ENCODE measurements at places on chromosomes 1 and 21. TPM values are rescaled to one million over a fixed set of nuclear protein-coding genes. Genes with fewer than 3 reads are reported as not detected.

ADAMTSL4 gene
- 0.24 TPM for polyA plus RNA-seq

S100A10 gene
- polyA plus RNA-seq = 855 TPM

IGSF5 gene
- polyA plus RNA-seq = not detected

- H3K27ac ChIP-seq = no peak overlapping the region
- H3K27me3 ChIP-seq = no peaks in the 10 kb centered on the region
- H3K36me3 ChIP-seq = no peaks in the 10 kb centered on the region
- H3K4me3 ChIP-seq = no peak overlapping the region
- no peaks in the 10 kb centered on the region for H3K4me1 ChIP-seq
Observed at GRCh38 chr1:151273924-151274466, 8.1 kb upstream of the ZNF687 start.

DNA sequence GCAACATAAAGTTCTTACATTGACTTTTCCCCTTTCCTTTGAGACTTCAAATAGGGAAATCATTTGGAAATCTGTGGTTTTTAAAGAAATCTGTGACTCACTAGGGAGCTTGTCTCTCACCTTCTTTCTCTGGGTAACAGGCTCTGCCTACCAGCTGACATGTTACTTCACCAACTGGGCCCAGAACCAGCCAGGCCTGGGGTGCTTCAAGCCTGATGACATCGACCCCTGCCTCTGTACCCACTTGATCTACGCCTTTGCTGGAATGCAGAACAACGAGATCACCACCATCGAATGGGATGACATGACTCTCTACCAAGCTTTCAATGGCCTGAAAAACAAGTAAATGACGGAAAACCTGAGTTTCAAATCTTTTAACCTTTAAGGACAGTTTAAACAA, 9.2 kb upstream of the CHIA start:
- H3K4me1 ChIP-seq = no peaks in the 10 kb centered on the region
- H3K4me3 ChIP-seq = no peak overlapping the region
- no peak overlapping the region for H3K27ac ChIP-seq
- H3K27me3 ChIP-seq = no peaks in the 10 kb centered on the region

DNA sequence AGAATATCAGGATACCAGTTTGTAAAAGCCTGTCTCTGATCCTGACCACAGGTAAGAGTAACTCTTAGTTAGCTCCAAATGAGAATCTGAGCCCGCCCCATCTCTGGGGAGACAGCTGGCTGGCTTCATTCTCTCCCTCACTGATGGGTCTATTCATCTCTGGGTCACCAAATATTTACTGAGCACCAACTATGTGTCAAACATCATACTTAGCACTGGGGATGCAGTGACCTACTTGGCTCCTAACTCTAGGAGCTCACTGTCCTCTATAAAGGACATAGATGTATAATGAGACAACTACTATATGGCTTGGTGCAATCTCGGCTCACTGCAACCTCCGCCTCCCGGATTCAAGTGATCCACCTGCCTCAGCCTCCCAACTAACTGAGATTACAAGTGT, 29.8 kb upstream of the BCL10 start:
- peaks cover 8% of the 10 kb centered on the region for H3K4me1 ChIP-seq
- H3K27ac ChIP-seq = no peak overlapping the region
- no peaks in the 10 kb centered on the region for H3K36me3 ChIP-seq
- peaks cover 12% of the 10 kb centered on the region for H3K27me3 ChIP-seq

DNA sequence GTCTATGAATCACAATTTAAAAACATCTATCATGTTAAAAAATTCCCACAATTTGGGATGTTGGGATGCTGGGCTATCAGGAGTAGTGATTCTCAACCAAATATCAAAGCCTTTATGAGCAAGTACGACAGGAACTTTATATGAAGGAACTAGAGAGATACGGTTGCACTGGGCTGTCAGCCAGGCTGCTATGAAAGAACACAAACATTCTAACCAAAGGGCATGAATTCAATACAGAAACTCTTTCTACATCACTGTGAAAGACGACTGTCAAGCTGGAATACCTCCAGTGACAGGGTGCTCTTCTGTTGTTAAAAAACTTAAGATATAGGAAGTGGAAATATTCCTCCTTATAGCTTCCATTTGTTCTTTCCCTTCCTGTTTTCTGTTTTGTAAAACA, 9.8 kb downstream of the CACNA1E start:
- H3K4me3 ChIP-seq = no peak overlapping the region
- H3K27ac ChIP-seq = no peak overlapping the region
- no peaks in the 10 kb centered on the region for H3K4me1 ChIP-seq
- H3K27me3 ChIP-seq = no peaks in the 10 kb centered on the region
- H3K36me3 ChIP-seq = no peaks in the 10 kb centered on the region
- DNase-seq = no peak

UBL4B gene
- polyA plus RNA-seq = not detected

DNA sequence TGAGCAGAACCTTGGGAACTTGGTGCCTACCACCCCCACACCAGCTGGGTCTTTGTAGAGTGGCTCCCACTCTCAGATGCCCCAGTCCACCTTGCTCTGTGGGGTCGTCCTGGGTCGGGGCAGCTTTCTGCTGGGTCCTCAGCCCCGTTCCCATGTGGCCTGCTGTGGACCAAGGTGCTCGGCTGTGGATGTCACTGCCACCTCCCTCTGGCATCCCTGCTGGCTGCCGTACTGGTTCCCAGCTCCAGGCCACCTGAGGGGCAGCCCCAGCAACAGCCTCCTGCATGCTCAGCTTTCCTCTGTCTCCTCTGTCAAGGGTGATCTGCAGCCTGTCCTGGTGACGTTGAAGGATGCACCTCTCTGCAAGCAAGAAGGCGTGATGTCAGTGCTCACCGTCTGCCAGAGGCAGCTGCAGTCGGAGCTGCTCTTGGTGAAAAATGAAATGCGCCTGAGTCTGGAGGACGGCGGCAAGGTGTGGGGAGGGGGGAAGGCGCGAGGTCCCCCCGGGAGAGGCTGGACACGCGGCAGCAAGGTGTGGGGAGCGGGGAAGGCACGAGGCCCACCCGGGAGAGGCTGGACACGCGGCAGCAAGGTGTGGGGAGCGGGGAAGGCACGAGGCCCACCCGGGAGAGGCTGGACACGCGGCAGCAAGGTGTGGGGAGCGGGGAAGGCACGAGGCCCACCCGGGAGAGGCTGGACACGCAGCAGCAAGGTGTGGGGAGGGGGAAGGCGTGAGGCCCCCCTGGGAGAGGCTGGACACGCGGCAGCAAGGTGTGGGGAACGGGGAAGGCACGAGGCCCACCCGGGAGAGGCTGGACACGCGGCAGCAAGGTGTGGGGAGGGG, 45.9 kb upstream of the DIP2A start:
- DNase-seq = no peak
- no peaks in the 10 kb centered on the region for H3K4me1 ChIP-seq
- H3K36me3 ChIP-seq = peaks cover 7% of the 10 kb centered on the region
- H3K27ac ChIP-seq = no peak overlapping the region

NBPF3 gene
- 4.2 TPM for polyA plus RNA-seq

GRCh38 chr1:241536304-241536703, 4.1 kb downstream of the KMO start:
- peaks cover 5% of the 10 kb centered on the region for H3K4me1 ChIP-seq
- no peak overlapping the region for H3K27ac ChIP-seq
- H3K27me3 ChIP-seq = no peaks in the 10 kb centered on the region
- H3K4me3 ChIP-seq = no peak overlapping the region

DNA sequence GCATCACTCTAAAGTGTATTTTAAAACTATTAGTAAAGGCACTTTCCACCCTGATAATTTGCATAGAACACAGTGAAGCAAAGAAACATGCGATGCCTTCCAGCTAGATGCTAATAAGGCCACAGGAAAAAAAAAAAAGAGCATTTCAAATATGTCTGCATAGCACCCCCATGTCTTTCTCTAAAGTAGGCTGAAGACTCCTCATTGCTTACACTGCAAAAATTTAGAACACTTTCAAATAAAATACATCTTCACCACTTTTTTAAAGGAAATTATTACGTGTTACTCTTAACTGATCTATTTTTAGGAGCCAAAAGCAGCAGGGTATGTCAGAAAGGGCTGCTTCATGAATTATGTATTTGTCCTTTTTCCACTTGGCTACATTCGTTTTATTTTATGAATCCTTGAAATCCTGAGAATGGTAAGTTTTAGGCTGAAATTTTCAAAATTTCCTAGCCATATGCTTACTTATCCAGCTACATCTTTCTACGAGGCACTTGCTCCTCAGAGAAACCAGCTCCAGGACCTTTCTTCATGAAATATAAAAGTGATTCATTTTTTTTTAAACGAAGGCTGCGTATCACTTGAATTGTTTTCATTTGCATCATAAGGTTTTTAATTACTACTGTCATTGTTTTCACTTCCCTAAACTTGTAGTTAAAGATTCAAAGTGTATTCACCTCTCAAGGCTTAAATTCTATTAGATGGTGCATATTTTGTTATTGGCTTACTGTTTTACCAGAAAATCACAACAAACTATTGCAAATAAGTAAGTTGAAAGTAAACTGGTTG, 513.0 kb downstream of the PTPRC start:
- DNase-seq = no peak
- no peaks in the 10 kb centered on the region for H3K27me3 ChIP-seq
- no peaks in the 10 kb centered on the region for H3K4me1 ChIP-seq
- no peak overlapping the region for H3K27ac ChIP-seq
- no peak overlapping the region for H3K4me3 ChIP-seq

PLEKHA6 gene
- polyA plus RNA-seq = not detected

GRCh38 chr1:3271866-3272265, 182.6 kb upstream of the ARHGEF16 start:
- no peak overlapping the region for H3K4me3 ChIP-seq
- no peaks in the 10 kb centered on the region for H3K4me1 ChIP-seq
- no peaks in the 10 kb centered on the region for H3K36me3 ChIP-seq

PIP5K1A gene
- 13.7 TPM for polyA plus RNA-seq

GRCh38 chr1:159214149-159214760, 9.6 kb downstream of the ACKR1 start:
- H3K4me1 ChIP-seq = no peaks in the 10 kb centered on the region
- no peak overlapping the region for H3K27ac ChIP-seq
- DNase-seq = peak; percentile 26
- no peak overlapping the region for H3K4me3 ChIP-seq
- no peaks in the 10 kb centered on the region for H3K36me3 ChIP-seq
- H3K27me3 ChIP-seq = peaks cover 7% of the 10 kb centered on the region

GRCh38 chr1:36300526-36300925, 5.6 kb upstream of the SH3D21 start:
- H3K27ac ChIP-seq = no peak overlapping the region
- H3K27me3 ChIP-seq = no peaks in the 10 kb centered on the region

- no peak overlapping the region for H3K4me3 ChIP-seq
- H3K27ac ChIP-seq = no peak overlapping the region
Observed at GRCh38 chr1:86137436-86137835, 19.1 kb downstream of the COL24A1 start.

DNA sequence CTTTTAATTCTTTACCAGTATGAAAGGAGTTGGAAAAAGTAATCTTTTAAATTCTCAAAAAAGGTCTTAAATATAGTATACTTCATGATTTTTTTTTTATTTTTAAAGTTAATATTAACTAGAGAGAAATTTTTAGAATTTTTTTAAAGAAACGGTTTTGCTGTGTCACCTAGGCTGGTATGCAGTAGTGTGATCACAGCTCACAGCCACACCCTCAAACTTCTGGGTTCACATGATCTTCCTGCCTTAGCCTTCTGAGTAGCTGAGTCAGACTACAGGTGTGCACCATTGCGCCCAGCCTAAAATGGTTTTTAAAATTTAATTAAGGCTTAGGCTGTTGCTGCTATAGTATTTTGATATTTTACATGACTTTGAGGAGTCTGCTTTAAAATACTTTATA, 52.4 kb downstream of the TLCD4 start:
- no peaks in the 10 kb centered on the region for H3K36me3 ChIP-seq
- DNase-seq = no peak
- no peaks in the 10 kb centered on the region for H3K27me3 ChIP-seq
- H3K27ac ChIP-seq = no peak overlapping the region
- no peak overlapping the region for H3K4me3 ChIP-seq
- H3K4me1 ChIP-seq = no peaks in the 10 kb centered on the region

DNA sequence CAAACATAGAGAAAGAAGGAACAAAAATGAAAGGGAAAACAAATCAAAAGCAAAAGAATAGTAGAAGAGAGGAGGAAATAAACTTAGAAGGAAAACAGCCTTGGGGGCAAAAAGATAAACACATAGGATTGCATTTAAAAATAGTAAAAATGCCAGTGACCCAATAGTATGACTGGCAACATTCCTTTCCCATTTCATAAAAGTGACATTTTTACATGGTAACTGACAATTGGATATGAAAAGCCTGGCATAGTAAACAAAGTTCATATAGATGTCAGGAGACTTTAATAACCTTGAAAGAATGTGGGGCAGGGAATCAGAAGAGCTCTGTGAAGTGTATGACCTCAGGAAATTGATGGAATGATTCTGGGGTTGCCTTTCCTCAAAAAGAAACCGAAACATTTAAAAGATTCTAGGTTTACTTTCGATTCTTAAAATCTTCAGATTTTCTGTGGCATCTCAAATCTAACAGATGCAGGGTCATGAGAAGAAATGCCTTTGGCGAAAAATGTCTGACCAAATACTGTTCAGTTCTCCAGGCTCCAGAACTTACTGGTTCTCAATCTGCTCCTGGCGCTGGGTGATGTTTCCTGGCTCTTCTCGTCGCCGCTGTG, 33.7 kb downstream of the SPTA1 start:
- no peak for DNase-seq
- H3K27me3 ChIP-seq = no peaks in the 10 kb centered on the region
- no peaks in the 10 kb centered on the region for H3K4me1 ChIP-seq
- no peak overlapping the region for H3K27ac ChIP-seq
- H3K4me3 ChIP-seq = no peak overlapping the region

GRCh38 chr1:101022294-101022693, 3.3 kb downstream of the DPH5 start:
- no peak overlapping the region for H3K4me3 ChIP-seq
- no peak for DNase-seq
- H3K36me3 ChIP-seq = no peaks in the 10 kb centered on the region
- no peak overlapping the region for H3K27ac ChIP-seq

DNA sequence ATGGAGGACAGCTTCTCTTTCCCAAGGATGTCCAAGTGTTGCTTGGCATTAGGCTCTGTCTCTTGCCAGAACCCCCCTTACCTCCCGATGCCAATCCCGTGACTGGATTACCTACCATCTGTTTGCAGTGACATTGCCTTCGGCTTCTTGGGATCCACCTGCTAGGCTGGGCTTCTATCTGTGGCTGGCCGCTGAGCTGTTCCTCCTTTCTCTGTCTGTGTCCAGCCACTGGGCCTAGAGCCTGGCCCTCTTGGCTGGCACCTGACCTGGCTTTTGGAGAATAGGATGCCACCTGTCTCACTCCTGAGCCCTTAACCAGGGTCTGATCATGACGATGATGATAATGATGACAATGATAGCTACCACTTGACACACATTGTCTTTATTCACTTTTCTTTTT, 41.6 kb upstream of the STUM start:
- no peak overlapping the region for H3K4me3 ChIP-seq
- H3K36me3 ChIP-seq = no peaks in the 10 kb centered on the region
- no peaks in the 10 kb centered on the region for H3K4me1 ChIP-seq

- H3K27ac ChIP-seq = no peak overlapping the region
- no peaks in the 10 kb centered on the region for H3K27me3 ChIP-seq
- peaks cover 12% of the 10 kb centered on the region for H3K4me1 ChIP-seq
- no peak for DNase-seq
- no peak overlapping the region for H3K4me3 ChIP-seq
Observed at GRCh38 chr1:203295796-203296195, 9.5 kb upstream of the BTG2 start.

- H3K4me1 ChIP-seq = peaks cover 6% of the 10 kb centered on the region
- no peak overlapping the region for H3K4me3 ChIP-seq
- H3K27me3 ChIP-seq = no peaks in the 10 kb centered on the region
- H3K36me3 ChIP-seq = no peaks in the 10 kb centered on the region
Observed at GRCh38 chr1:42040159-42040558, 113.1 kb upstream of the GUCA2B start.
